ENCODE measurements at places on chromosomes 11 and 22.
A peak's percentile ranks its signal among the peaks of the same experiment; 100 is the strongest.

DNA sequence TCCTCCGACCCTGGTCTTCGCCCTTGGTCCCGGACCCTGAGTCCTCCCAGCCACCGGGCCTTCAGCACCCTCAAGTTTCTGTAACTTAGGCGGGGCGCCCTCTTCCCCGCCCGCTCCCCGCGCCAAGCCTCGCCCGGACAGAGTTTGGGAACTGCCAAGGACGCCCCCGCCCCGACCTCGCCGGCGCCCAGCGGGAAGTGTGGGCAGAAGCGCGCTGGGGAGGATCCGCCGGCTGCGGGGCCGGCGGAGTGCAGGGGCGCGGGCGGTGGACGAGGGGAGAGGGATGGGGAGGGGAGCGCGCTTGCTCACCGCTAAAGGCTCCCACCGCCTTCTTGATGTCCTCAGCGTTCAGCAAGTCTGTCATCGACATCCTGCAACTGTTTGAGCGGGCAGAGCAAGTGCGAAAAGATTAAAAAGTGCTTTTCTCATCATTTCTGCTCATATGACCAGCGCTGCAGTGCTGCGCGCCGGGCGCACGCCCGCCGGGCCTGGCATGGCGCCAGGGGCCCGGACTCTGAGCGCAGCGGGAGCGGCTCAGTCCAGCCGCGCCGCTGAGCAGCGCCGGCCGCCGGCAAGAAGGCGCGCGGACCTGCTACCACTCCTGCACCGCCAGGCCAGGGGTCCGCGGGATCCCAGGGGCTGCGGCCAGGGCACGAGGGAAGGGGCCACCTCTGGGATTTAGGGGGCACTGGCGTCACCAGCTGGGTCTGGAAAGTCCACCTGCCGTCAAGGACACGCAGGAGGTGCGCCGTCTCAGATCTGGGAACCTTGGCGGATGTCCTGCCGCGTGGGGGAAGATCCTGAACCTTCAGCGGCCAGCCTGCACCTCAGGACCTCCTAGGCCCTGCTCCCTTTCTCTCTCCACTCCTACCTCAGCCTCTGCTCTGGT is at the start of gene PVALB:
Gene PVALB, minus strand, starts transcription at position 400 of the 889 bp plus-strand sequence. Its CDS starts 30 bp downstream, at position 370.
- no peak for DNase-seq

GRCh38 chr11:71372693-71373657 is 75.2 kb downstream of the DHCR7 start:
- DNase-seq: peak; percentile 42

DNA sequence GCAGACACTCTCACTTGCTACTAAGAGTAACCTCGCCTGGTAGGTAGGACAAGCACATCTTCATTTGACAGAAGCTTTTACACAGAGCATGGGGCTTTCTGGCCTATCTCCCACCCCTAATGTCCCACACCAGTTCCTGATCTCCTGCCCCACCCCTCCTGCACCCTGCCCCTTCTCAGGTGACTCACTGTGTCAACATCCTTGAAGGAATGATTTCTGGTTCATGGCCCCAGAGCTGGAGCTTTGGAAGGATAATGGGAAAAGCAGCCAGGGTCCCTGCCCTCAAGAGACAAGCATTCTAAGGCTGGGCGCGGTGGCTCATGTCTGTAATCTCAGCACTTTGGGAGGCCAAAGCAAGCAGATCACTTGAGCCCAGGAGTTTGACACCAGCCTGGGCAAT is 47.2 kb downstream of the LRFN4 start:
- no peak for DNase-seq

DNA sequence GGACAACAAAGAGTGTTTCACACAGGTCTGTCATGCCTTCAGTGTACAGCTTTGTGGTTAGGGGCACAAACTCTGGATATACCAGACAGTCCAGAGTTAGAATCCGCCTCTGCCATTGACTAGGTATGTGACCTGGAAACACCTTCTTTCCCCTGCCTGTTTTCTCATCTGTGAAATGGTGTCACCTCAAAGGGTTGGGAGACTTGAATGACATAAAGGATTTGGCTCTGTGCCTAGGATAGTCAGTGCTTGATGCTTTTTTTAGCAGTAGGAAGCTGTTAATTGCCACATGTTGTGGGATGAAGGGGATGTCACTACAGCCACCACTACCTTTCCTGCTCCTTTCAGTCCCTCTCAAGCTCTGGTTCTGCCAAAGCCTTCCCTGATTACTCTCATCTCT is 17.4 kb upstream of the LRRC55 start:
- no peak for DNase-seq

DNA sequence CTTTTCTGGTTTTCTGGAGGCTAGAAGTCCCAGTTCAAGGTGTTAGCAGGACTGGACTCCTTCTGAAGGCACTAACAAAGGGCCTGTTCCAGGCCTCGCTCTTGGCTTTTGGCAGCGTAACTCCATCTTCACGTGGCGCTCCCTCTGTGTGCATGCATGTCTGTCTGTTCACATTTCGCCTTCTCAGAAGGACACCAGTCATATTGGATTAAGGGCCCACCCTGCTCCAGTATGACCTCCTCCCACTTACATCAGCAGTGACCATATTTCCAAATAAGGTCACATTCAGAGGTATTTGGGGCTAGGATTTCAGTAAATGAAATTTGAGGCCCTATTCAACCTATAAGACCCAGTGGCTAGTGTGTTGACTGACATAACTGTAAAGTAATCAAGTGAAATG is 20.0 kb downstream of the APLP2 start:
- no peak for DNase-seq

GRCh38 chr11:116879800-116880625 is 42.6 kb upstream of the APOA1 start:
- DNase-seq: peak; percentile 82

GRCh38 chr11:67024410-67024809 is 1.5 kb downstream of the SYT12 start:
- DNase-seq: no peak

- no peak for DNase-seq
These were observed 108.6 kb downstream of the INSC start for GRCh38 chr11:15223318-15223717.

GRCh38 chr11:61138935-61139334 is 22.3 kb downstream of the VPS37C start:
- DNase-seq: peak; percentile 86

GRCh38 chr11:60485987-60486386 is 6.6 kb upstream of the MS4A12 start:
- no peak for DNase-seq

- DNase-seq: no peak
These were observed 165.8 kb upstream of the NARS2 start for GRCh38 chr11:78740199-78741071.

DNA sequence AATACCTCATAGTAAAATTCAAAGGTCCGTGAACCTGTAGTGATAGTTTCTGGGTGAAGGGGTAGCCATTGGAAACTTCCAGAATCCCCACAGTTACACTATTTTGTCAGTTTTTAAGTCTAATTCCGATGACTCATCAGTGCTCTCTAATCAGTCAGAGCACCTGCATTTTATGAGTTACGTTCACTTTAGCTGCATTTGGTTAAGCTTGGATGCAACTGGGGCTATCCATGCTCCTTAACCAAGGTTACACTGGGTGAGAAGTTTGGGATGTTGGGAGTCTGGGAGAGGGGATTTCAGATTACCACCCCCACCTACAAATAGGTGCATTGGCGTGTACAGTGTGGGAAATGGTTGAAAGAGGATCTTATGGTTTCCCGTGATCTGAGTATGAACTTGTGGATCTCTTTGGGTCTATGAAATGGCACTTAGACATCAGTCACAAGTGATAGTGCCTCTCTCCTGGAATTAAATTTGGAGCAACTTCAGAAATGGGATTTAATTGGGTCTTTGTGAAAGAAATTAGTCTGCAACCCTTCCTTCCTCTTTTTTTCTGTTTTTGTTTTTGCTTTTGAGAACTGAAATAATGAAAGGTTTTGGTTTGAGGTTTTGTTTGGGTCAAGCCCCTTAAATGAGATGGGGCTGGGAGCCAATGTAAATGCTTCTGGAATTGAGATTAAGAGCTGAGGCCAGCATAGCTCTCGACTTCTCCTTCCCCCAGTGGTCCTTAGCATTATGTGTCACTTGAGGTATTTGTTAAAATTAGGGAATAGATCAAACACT is 31.5 kb downstream of the EHF start:
- DNase-seq: no peak

- no peak for DNase-seq
These were observed 2.5 kb downstream of the MAP4K2 start for GRCh38 chr11:64800303-64801157.

DNA sequence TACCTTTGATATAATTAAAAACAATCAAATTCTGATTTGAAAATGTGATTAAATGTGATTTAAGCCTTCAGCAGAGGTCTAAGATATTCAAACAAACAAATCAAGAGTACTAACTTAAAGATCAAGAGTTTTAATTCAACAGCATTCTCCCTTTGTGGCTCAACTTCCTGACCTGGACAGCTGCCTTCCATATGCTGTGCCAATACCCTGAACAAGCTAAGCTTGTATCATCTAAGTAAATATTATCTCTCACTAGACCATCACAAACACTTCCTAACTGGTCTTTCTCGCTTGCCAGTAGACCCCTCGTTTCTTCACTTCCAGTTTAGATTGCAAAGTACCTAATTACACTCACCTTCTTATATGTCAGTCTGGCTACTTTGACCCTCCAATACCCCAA is 35.9 kb upstream of the P4HA3 start:
- DNase-seq: peak; percentile 51

DNA sequence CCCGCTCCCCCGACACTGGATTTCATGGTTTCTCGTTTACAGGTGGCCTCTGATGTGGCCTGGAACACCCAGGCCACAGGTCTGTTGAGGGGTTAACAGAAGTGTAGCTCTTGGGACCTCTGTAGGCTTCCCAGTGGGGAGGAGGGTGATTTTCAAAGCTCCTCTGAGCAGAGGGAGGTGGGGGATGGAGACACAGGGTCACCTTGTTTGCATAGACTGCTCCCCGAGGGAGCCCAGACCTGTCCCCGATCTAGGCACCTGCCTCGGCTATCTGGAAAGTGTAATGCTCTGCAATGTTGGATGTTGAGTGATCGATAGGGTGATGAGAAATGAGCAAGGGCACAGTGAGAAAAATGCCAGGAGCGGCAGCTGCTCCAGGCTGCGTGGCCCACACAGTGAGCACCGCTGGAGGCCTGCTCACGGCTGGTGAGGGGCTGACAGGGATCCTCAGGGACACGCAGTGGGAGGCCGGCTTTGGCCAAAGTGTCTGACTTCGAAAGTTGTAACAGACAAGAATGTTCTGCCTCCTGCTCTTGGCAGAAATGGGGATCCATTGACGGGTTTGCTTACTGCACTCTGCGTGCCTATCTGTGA is 594.1 kb downstream of the BRD1 start:
- DNase-seq: no peak

GRCh38 chr11:100403816-100404215 is 283.3 kb upstream of the ARHGAP42 start:
- no peak for DNase-seq

DNA sequence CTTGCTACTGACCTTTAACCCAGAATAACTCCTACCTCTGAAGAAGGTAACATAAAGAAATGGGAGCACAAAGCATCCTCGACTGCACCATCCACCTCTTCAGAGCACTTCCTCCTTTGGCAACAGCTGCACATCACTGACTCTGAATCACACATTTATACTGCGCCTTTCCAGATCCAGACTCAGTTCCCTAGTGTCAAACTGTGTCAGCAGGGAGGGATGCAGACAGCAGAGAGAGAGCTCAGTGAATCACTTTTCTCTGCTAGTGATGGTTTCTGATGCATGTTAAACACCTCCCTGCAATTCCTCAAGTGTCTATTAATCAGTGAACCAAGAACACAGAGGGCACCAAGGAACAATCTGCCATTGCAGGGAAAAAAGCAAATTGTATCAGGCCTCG is 118.9 kb downstream of the PLEKHA7 start:
- no peak for DNase-seq

DNA sequence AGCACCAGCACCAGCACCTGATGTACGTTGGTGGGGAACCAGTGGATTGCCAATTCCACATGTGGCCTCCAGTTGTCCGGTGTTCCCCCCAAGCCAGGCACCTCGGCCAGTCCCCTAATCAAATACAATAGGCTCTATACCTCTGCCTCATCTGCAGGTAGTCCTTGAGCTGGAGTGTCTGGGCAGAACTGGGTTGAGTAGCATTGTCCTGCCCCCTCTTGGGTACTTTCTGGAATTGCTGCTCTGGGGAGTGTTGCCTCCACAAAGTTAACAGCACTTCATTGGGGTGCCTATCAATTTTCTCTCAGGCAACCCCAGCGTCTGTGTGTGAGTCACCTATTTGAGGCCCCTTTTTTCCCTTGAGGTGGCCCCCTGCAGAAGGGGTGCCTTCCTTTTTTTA is 413.0 kb upstream of the LARGE1 start:
- DNase-seq: no peak

Data from AG10803 (cell line).